Activated CD8-positive, alpha-beta memory T cell treated with anti-CD3 and anti-CD28 coated beads for 1 hour (primary cell): ENCODE measurements at places on chromosomes 11 and 22.

- DNase-seq: no peak
These were observed 76.9 kb upstream of the B3GAT1 start for GRCh38 chr11:134488913-134489312.

DNA sequence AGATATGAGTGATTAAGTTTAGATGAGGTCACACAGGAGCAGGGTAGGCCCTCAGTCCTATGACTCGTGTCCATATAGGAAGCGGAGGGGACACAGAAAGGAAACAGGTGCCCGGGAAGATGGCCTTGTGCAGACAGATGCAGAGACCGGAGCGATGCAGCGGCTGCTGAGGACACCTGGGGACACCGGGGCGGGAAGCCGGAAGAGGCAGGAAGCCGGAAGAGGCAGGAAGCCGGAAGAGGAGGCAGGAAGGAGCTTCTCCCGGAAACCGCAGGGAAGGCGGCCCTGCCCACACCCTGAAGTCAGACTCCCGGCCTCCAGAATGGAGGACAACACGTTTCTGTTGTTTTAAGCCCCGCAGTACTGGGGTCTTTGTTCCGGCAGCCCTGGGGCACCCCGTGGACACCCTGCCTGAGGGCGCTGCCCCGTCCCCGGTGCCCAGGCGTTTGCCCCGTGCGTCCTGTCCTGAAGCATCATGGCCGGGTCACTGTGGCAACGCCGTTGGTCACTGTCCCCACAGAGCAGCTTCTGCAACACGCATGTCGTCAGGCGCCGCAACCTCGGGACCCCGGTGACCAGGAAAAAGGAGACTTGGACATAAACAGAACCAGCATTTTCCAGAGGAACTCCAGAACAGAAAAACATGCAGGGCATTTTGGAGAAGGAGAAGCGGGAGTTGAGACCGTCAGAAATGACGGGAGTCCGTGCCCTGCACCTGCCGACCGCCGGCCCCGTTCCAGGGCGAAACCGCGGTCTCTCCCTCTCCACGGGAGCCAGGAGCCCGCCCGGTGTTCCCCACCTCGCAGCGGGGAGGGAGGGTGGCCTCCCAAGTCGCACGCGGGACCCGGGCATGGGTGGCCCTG is 103.4 kb downstream of the BRD1 start:
- DNase-seq: no peak

GRCh38 chr11:3896644-3897043 is 41.2 kb downstream of the STIM1 start:
- DNase-seq: no peak

GRCh38 chr11:102306048-102306597 is 11.2 kb upstream of the BIRC3 start:
- no peak for DNase-seq

DNA sequence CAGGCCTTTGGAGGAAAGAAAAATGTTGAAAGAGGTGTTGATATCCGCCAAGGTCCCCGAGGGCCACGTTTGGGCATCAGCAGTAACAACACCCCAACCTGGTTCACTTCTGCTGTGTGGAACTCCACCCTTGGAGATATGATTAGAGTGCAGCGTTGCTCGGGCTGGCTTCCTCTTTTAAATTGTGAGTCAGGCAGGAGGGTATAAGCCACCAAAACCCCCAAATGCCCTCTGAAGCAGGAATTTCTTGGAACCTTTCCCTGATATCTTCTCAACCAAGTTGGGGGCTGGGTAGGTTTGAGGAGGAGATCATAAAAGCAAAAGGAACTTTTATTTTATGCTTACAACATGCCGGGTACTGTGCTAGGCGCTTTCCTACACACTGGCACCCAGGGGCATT is 6.4 kb upstream of the C11orf96 start:
- no peak for DNase-seq
